RPMI8226 (cell line): ENCODE measurements at places on chromosomes 11 and 22.

DNA sequence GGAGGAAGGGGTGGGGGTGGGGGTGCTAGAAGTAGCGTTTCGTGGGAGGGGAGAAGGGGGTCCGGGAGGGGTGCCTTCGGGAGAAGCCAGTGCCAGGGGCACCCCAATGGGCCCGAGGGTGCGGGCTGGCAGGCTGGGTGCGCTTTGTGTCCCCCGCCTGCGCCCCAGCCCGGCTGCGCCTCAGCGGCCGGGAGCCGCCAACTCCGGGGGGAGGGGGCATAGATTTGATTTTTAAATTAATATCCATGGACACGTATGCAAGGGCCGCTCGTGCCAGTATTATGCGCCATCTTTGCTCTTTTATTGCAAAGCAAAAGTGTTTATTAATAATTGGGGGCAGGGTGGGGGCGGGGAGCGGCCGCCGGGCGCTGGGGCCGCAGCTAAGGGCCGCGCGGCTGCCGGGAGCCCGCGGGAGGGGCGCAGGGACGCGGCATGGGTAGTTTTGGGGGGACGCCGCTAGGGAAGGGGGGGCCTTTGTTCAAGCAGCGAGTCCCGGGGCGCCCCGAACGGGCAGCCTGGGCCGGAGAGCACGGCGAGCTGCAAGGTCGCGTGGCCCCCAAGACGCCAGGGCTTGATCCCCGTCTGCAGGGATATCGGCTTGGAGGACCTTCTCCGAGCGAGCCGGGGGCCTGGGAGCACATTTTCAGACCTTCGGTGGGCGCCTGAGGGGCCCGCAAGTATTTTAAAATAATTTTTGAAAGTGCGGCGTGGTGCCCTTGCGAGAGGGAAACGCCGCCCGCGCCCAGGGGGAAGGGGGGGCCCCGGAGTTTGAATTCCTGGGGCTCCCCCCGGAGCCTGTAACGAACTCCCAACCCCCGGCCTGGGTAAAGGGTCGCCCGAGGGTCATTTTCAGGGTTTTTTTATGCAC is 959 bp downstream of the CCND1 start:
- DNase-seq, result peak; percentile 35

- DNase-seq, result no peak
Measured at GRCh38 chr11:79860336-79860735, 419.5 kb upstream of the TENM4 start.

DNA sequence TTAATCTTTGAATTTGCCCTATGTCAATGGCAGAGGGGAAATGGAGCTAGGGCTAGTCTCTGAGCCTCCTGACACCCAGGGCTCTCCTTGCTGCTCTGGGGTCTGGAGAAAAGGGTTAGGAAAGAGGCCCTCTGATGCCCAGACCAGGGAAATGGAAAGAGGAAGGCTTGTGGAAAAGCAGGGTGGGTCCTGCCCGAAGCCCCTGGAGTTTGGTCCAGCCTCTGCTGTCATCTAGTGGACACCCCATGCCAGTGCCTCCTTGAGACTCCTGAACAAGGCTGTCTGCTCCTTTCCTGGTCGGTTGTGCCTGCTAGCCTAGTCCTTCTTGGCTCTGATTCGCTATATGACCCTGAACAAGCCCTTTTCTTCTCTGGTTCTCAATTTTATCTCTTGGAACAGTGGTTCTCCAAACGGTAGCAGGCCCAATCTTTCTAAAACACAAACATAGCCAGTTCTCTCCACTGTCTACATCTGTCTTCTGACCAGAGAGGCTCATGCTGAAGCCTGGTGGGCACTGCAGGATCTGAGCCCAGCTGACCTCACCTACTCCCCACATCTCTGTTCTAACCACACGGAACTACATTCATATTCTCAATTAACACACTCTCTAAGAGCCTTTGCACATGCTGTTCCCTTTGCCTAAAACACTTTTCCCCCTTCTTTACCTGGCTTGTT is 8.8 kb upstream of the PLA2G3 start:
- peak; percentile 64 for DNase-seq

GRCh38 chr11:119728211-119728626 is 781 bp downstream of the NECTIN1 start:
- peak; percentile 15 for DNase-seq

DNA sequence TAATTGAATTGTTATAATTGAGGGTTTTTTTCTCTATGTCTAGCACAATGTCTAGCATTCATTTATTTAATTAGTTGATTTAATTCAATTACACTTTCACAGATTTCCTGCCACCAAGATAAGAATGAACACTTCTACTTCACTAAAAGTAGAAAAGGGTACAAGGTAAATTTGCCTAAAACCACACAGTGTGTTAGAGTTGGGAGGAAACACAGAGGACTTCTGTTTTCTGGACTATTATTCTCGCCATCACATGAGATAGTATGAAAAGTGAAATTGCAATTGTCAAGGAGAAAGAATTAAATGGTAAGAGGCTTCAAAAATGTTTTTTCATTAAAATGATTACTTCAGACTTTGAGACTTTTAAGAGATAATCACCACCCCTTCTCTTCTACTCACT is 109.5 kb downstream of the ETS1 start:
- DNase-seq, result no peak

DNA sequence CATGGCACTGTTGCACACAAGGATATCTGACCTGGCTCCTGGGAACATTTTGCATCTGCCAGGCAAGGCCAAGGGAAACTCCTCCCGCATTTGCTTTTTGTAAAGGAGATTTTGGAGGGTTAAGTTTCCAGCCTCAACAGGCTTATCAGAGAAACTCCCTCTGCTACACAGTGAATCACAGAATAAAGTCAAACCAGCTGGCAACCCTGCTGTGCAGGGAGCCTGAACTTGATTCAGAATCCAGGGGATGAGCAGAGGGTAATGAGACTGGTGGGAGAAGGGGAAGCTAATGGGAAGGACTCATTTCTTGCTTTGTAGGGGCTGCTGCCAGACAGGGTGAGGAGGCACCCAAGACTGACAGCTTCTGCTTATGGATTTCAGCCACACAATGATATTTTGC is 185.3 kb upstream of the ISX start:
- no peak for DNase-seq

DNA sequence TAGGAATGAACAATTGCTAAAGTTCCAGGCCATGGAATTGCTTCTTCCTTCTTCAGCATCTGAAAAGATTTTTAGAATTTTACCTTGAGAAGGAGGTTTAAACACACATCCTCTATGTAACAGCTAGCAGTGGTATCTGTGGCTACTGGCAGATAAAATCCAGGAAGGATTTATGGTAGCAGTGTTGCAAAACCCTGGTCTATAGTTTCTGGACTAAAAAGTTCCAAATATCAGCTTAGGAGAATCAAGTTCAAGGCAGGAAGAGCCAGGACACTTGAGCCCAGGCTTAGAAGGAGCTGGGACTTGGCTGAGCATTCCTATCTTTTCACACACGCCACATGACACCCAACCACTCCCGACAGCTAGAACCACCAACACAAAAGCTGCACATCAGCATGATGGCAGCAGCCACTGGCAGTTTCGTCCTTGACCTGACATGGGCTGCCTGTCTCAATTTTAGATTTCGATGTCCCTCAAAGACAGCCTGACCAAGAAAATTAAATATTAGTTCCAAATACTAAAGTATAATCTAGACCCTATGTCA is 14.1 kb downstream of the LARGE2 start:
- no peak for DNase-seq

- no peak for DNase-seq
Measured at GRCh38 chr11:94885133-94885532, 88.2 kb downstream of the CWC15 start.

GRCh38 chr11:778976-779954 is 2.0 kb upstream of the GATD1 start:
- no peak for DNase-seq

DNA sequence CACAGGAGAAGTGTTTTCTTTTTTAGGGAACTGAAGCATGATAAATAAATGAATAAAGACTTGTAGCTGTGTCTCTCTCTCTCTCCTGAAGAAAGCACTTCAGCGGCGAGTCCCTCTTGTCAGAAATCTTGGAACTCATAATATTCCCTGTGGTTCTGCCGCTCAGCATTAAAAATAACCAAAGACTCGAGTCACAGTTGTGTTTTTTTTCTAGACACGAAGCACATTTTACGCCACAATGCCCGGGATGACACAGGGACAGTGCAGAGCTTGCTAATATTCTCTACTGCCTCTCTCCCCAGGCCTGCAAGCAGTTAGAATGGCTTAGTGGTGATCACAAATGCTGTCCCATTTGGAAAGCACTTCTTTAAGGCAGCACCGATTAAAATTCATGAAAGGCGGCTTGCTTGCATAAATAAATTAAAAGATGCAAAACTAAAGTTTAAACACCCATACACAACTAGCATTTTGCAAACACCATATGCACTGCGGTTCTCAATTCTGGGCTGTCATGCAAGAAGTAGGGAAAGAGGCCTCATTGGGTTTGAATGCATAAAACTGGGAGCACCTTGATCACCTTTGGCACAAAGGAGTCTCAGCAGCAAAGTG is 597.4 kb downstream of the SOX6 start:
- no peak for DNase-seq

GRCh38 chr11:73795925-73796632 is 8.4 kb downstream of the MRPL48 start:
- no peak for DNase-seq

- DNase-seq, result peak; percentile 12
Measured at GRCh38 chr11:95545116-95545875, 244.3 kb downstream of the FAM76B start.
